Activated T-helper 2 cell treated with anti-CD3 and anti-CD28 coated beads, Interferon-gamma antibody, Interleukin-2, Interleukin-4, amounts not matched to agents 10 μg/mL and 5 μg/mL and 100 μg/mL, durations not matched to agents 14 hours and 24 hours and 36 hours (primary cell): ENCODE measurements at places on chromosomes 6 and 20.
A peak's percentile ranks its signal among the peaks of the same experiment; 100 is the strongest.

DNA sequence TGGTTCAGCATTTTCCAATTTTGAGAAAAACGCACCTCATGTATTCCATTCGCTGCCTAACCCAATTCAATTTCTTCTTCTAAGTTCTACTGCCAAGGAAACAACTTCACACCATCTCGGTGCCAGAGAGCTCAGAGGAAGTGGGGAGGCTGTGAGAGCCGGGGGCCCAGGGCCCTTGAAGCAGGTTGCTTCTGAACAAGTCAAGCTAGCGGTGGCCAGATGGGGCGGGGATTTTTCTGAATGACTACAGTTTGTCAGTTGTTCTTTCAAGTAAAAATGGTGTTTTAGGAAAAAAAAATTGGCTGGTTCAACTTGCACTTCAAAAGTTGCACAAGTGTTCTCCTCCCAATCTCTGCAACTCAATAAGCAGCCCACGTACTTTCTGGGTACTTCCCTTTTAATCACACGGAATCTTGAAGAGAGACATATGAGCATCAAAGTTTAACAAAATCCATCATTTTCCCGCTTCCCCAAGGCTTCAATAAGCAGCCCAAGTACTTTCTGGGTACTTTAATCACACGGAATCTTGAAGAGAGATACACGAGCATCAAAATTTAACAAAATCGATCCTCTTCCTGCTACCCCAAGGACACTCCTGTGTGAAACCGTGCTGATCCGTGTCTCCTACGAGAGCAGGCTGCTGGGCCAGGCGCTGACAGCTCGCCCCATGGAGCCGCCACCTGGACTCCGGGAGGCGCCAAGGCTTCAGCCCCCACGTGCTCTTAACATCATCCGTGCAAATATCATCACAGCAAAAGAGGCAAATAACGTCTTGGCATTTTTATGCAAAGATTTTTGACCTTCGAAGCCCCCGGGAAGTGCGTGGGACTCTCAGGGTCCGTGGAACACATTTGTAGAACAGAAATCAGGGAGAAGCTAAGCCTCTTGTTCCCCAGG is 186.7 kb upstream of the PDE10A start:
- no peaks in the 10 kb centered on the region for H3K36me3 ChIP-seq
- DNase-seq, result no peak
- no peak overlapping the region for H3K27ac ChIP-seq
- peaks cover 18% of the 10 kb centered on the region for H3K4me1 ChIP-seq

DNA sequence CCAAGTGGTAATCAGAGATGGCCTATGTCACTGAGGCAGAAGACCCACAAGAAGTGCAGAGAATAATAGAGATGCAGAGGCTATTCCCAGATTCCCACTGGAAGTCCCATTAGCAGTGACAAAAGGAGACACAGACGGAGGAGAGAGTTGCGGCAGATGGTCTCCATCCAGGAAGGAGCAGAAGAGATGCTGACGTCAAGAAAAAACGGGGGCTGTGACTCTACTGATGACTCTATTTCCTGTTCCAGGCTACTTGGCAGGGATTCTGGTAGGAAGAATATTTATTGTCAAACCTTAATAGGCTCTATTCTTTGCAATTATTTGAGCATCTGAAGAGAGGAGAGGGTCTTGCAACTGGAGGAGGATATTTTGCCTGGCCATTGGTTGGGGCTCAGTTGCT is 246.0 kb upstream of the ECI2 start:
- no peaks in the 10 kb centered on the region for H3K27me3 ChIP-seq
- no peak for DNase-seq

DNA sequence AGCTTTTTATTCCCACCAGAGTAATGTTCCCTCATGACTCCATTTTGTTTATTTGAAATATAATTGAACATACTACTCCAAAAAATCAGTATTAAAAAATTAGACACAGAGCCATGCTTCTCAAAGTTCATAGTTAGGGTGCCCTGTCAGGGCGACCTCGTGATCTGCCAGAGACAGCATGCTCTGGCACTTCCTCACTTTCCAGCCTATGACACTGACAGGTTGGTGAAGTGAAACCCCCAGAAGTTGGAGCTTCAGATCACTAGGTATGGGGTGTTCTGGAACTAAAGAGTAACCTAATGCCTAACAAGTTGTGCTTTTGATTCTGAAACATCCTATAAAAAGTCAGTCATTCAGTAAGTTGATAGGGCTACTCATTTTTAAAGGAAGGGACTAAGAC is 93.0 kb downstream of the TBC1D7 start:
- no peak overlapping the region for H3K27ac ChIP-seq
- H3K4me3 ChIP-seq, result no peak overlapping the region
- H3K4me1 ChIP-seq, result no peaks in the 10 kb centered on the region
- peaks cover 17% of the 10 kb centered on the region for H3K27me3 ChIP-seq
- DNase-seq, result no peak

DNA sequence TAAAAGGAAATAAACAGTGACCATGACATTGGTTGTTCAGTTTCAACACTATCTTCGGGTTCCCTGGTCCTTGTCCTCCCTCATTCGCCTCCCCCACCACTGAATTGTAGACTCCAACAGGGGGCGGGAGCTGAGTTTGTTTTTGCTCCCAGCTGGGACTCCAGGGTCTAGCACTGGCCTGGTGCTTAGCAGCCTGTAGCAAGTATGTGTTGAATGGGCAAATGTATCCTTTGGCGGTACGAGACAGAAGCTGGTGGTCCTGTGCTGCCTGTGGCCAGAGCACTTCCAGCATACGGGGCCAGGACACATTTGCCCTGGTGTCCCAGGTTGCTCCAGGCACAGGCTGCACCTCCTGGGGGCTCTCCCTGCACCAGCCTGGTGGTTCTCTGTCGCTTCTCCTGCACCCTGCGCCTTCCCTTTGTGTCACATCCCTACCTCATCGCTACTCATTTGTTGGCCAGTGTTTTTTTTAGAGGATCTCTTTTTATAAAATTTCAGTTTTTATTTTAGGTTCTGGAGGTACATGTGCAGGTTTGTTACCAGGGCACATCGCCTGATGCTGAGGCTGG is 40.1 kb downstream of the PHACTR3 start:
- no peaks in the 10 kb centered on the region for H3K36me3 ChIP-seq
- no peaks in the 10 kb centered on the region for H3K27me3 ChIP-seq
- no peak overlapping the region for H3K4me3 ChIP-seq

DNA sequence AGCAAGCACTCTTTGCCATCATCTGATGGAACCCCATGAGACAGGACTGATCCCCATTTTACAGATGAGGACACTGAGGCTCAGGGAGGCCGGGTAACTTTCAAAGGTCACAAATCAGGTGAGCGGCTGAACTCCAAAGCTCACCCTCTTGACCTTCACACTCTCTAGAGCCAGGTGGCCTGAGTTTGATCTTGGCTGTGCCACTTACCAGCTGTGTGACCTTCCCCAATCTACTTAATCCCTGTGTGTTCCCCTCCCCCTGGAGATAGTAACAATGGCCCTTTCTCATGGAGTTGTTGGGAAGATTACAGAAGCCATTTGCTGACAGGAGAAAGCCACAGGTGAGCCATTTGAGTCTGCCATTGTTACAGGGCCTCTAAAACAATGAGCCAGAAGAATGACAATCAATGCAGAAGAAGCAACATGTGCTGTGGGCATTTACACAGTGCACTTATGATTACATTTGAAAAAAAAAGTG is 34.5 kb downstream of the BMP7 start:
- peaks cover 15% of the 10 kb centered on the region for H3K27me3 ChIP-seq
- no peak for DNase-seq
- no peaks in the 10 kb centered on the region for H3K4me1 ChIP-seq
- no peaks in the 10 kb centered on the region for H3K36me3 ChIP-seq
- H3K27ac ChIP-seq, result no peak overlapping the region
- no peak overlapping the region for H3K4me3 ChIP-seq

DNA sequence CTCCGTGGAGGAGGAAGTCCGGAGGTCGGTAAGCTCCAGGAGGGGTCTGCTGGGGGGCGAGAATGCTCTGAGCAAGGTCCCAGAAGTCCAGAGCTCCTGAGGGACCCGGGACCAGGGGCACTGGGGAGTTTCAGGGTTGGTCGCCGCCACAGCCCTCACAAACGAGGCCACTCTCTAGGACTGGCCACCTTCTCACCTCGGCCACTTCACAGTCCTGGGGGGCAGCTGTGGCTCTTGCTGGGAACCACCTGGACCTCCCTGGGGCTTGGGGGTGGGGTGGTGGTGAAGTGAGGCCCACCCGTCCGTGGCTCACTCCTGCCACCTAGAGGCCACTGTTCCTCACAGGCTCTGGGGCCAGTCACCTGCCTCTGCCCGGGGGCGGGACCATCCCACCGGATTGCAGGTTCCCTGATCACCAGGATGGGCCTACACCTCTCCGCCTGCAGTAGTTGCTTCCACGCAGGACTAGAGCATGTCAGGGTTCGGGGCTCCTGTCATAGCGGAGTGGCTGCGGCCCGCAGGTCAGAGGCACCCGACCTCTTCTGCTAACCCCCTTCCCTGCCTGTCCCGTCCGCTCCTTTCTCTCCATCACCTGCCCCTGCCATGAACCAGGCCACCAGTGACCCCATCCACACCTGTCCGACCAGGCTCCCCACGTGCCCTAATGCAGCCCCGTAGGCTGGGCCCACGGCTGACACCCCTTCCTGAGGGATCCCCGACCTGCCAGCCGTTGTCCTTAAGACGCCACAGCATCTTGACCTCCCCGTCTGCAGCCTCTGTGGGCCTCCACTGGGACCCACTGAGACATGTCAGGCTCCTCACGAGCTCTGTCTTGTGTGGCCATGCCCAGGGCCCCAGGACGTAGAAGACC is 5.1 kb upstream of the TCEA2 start:
- H3K4me3 ChIP-seq, result peak overlapping the region; percentile 75
- DNase-seq, result peak; percentile 69
- no peaks in the 10 kb centered on the region for H3K36me3 ChIP-seq
- peaks cover 15% of the 10 kb centered on the region for H3K4me1 ChIP-seq
- no peaks in the 10 kb centered on the region for H3K27me3 ChIP-seq
- H3K27ac ChIP-seq, result peak overlapping the region; percentile 62

DNA sequence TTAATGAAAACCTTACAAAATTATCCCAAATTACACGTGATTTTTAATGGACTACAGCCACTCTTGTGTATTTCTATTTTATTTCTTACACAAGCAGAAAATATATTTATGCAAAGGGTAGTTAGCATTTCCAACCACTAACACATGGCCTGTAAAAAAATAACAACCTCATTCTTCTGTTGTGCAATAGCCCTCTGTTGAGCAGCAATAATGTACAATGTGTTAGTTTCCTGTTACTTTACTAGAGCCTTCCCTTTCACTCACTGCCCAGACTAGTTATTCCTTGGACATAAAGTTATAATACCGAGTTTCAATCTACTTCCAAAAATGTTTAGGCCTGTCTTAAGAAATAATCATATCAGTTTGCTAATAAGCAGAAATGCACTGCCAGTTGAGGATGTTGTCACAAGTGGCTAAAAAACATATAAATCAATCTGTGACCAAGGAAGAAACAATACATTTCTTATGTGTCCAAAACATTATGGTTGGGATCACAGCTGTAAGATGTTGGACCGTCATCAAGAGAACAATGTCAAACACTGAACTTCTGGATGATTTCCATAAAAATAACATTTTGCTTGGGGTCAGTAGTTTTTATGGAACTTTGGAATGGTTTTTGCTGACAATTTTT is 73.6 kb upstream of the RNF146 start:
- no peaks in the 10 kb centered on the region for H3K4me1 ChIP-seq
- H3K36me3 ChIP-seq, result no peaks in the 10 kb centered on the region
- H3K27me3 ChIP-seq, result peaks cover 7% of the 10 kb centered on the region
- no peak overlapping the region for H3K27ac ChIP-seq
- no peak for DNase-seq
